Articular chondrocyte of knee joint (primary cell): ENCODE measurements at places on chromosomes 3 and 15. TPM values are rescaled to one million over a fixed set of nuclear protein-coding genes. Genes with fewer than 3 reads are reported as not detected.

NFKBIZ gene
- 46.9 and 127 TPM in 2 replicates for total RNA-seq

FSD2 gene
- under 0.01 TPM in 1 of 2 replicates, not detected in the other for total RNA-seq

APBA2 gene
- total RNA-seq, result 2.2 and 2.6 TPM in 2 replicates

GOLGA6D gene
- not detected in 2 replicates for total RNA-seq

SH2D7 gene
- total RNA-seq, result not detected in 2 replicates
